ENCODE measurements at places on chromosomes 2 and 18.
A peak's percentile ranks its signal among the peaks of the same experiment; 100 is the strongest.

DNA sequence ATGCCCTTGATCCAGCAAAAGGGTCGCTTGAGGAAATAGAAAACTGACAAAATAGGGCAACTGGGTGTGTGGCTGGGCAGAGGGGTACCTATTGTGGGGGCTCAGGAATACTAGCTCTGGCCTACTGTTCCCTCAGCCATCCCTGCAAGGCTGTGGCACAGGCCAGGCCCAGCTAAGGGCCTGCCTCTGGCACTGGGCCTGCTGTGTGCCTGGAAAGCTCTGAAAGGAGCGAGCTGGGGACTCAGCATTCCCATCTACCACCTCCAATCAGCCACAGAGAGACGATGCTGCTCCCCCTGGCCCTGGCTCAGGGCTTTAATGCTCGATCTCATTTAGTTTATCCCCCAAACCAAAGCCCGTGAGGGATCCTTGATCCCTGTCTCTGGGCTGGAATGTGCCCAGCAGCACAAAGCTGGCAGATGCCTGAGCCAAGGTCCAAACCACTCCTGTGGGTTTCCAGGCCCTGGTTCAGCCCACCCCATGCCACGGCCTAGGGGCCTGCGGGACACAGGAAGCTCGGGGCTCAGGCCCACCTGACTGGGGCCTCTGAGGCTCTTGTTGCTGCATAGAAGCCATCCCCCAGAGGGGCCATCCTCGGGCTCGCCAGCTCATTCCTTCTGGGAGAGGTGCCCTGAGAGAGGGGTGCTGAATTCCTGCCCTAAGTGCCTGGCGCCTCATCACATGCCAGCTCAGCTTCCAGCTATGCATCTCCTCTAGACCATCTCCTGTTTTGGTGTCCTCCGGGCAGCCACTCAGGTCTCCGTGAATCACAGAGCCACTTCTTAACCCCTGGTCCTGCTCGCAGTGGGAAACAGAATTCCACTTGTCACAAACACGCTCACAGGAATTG lies 43.0 kb upstream of the KCNF1 start:
- no peak for DNase-seq

DNA sequence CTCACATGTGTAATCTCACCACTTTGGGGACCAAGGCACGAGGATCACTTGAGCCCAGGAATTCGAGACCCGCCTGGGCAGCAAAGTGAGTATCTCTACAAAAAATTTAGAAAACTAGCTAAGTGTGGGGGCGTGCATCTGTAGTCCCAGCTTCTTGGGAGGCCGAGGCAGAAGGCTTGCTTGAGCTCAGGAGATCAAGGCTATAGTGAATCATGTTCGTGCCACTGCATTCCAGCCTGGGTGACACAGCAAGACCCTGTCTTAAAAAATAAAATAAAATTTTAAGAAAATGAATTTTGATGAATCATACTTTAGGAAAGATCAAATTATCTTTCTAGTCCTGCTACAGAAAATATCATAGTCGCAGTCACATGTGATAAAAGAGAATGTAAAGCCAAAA lies 46.9 kb downstream of the CABYR start:
- no peak for DNase-seq

GRCh38 chr2:41033127-41033526 lies 581.2 kb upstream of the SLC8A1 start:
- no peak for DNase-seq

GRCh38 chr18:7566567-7567473 lies at the start of gene PTPRM:
PTPRM (plus strand) TSS chr18:7567316; CDS start chr18:7567819, 503 bp downstream.
- DNase-seq, result peak; percentile 54

DNA sequence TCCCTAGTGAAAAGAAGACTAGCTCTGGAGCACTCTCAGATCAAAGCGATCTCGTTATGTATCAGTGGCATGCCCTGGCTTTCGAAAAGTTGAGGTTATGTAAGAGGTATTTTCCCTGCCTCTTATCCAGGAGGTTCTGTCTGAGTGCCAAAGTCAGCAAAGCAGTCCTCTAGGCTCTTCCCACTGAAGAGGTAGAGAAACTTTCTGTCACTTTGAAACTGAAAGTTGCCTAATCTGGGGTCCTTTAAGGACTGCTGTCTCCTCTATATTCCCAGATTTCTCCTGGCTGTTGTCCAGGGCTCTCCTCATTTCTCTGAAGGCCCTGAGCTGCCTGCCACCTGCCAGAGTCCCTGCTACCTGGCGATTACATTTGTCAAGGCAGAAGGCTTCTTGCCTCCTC lies 96.3 kb downstream of the B3GNT2 start:
- DNase-seq, result no peak

DNA sequence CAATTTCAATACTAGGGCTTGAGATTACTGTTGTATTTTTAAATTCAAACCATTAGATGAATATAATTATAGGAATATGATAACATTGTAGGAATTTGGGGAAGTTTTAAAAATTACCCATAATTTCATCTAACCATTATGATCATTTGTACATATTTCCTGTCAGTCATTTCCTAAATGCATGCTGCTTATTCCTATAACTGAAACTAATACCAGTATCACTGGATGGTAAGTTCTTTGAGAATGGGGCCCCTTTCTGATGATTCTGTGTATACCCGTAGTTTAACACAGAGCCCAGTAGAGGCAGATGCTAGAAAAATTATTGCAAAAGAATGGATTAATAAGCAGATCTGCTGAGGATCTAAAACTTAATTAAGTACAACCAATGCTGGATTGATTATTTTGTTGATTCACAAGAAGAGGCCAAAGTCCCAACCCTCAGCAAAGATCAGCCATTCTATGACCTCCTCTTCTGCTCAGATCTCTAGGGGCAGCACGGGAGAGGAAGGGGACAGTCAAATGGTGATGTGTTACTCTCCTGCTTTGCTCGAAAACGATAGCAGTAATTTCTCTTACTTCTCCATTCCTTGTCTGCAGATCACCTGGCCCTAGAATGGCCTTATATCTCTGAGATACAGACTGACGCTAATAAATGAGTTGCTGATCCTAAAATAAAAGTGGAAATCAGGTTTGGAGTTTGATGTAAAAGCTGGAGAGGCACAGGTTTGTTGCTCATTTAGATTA lies 69.5 kb upstream of the PELI1 start:
- no peak for DNase-seq

DNA sequence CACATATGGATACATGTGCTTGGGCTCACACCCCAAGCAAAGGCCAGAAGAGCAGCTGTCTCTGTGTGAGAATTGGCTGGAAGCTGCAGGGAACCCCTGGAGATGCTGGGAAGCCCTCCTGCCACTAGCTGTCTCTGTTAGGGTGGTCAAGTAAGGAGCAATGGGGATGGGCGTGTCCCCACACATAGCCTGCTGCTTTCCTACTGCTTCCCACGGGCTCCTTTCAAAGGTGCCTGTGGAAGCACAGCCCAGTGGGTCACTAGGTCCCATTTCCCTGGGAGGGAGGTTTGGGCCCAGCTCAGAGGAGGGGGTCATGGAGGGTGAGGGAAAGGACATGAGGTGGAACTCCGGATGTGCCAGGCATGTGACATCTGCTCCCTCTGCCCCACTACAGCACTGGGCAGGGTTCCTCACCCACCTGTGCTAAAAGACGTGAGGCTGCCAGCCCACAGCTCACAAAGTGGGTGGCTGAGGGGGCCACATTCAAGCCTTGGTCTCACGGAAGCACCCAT lies 24.4 kb upstream of the MAL start:
- no peak for DNase-seq

DNA sequence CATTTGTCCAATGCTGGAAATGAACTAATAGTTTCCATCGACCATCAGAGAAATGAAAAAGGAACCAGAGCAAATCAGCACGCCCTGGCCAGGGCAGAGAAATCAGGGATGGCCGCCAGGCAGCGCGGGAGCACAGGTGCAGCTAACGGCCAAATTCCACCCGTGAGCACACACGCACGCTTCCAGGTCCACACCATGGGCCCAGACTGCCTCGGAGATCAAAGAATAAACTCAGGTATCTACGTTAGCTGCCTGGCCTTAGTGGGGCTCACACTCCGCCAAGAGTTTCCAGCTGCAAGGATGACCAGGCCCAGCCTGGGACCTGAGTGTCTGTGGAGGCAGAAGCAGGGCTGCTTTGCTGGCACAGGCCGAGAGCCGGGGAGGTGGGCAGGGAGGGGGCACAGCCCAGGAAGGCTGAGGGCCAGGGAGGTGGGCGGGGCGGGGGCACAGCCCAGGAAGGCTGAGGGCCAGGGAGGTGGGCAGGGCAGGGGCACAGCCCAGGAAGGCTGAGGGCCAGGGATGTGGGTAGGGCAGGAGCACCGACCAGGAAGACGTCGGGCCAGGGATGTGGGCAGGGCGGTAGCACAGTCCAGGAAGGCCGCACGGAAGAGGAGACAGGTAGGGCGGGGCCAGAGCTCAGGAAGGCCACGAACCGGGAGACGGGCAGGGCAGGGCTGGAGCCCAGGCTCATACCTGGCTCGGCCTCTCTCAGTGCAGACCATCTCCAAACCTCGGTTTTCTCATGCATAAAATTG lies 43.2 kb upstream of the SALL3 start:
- DNase-seq, result no peak

All from activated naive CD4-positive, alpha-beta T cell treated with anti-CD3 and anti-CD28 coated beads, Interleukin-2, amount 10 ng/mL, durations not matched to agents 7 days and 5 days (primary cell).